Common myeloid progenitor, CD34-positive (primary cell): ENCODE measurements at places on chromosomes 1 and 21.

- DNase-seq = peak; percentile 92
Observed at GRCh38 chr1:158285756-158286241, 3.9 kb upstream of the CD1C start.

GRCh38 chr1:221276896-221277409 is 397.7 kb downstream of the HLX start:
- DNase-seq = no peak

- DNase-seq = no peak
Observed at GRCh38 chr1:224192082-224192788, 9.2 kb downstream of the DEGS1 start.

DNA sequence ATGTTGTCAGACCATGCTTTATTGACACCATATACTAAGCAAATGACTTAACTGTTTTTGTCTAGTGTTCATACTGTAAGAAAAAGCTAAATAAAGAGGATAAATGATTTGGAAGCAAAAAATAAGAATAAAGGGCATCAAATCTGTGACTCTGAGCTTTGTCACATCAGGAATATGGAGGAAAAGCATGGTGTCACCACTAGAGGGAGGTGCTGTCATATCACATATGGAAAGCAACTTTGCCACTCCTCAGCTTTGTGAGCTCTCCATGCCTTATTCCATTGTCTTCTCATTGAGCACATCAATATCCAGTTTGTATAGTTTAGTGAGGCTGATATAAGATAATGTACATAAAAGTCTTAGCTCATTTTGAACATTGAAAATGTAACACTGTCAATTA is 20.8 kb upstream of the GBP1 start:
- peak; percentile 50 for DNase-seq

DNA sequence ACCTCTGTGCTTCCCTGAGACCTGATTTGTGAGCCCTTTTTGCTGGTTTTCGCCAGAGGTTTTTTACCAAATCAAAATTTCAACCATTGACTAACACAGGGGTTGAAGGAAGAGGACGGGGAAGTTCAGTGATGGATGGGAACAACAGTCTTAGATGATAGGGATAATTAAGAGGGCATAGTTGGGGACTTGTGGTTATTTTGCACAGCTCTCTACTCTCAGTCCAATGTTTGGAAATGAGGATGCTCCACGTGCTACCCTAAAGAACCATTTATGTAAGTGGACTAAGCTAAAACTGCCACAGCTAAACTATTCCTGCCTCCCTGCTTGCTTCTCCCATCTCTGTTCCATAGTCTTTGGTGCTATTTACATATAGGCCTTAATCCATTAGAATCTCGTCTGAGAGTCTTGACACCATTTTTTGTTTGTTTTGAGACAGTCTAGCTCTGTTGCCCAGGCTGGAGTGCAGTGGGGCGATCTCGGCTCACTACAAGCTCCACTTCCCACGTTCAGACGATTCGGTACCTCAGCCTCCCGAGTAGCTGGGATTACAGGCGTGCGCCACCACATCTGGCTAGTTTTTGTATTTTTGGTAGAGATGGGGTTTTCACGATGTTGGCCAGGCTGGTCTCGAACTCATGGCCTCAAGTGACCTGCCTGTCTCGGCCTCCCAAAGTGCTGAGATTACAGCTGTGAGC is 684 bp upstream of the MCL1 start:
- no peak for DNase-seq

DNA sequence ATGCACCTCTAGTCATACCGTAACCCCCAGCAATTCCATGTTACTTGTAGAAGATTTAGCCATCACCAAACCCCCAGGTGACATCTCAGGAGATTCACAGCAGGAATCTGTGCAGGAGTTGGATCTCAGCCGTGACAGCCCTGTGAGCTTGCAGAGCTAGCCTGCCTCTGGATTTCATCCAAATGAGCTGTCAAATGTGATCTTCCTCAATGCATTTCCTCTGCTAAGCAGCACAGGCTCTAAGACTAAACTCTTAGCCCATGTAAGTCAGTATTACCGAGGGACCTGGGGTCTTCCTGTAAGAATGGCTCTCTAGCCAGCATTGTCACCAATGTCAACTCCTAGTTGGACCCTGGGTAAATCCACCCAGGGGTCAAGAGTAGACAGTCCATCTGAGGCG is 41.7 kb downstream of the UMODL1 start:
- DNase-seq = peak; percentile 76

GRCh38 chr1:226332947-226333346 is 24.0 kb upstream of the LIN9 start:
- peak; percentile 59 for DNase-seq

- DNase-seq = peak; percentile 62
Observed at GRCh38 chr1:228463559-228464455, 23.4 kb upstream of the RNF187 start.

DNA sequence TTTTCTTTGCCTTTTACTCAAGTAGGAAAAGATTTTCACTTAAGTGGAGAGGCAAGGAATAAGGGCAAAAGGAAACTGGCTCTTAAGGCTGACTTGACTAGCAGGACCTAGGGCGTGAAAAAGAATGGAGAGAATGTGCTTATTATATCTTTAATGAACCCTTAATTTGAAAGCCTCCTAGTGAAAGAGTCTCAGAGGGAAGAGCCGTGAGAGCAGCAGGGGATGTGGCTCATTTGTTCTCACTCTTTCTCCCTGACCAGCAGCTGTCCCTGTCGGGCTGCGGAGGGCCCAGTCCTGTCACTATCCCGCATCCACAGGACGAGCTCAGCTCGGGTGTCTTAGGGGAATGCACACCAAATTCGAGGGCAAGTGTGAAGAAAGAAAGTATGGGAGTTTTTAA is 180.1 kb downstream of the EDEM3 start:
- DNase-seq = no peak

DNA sequence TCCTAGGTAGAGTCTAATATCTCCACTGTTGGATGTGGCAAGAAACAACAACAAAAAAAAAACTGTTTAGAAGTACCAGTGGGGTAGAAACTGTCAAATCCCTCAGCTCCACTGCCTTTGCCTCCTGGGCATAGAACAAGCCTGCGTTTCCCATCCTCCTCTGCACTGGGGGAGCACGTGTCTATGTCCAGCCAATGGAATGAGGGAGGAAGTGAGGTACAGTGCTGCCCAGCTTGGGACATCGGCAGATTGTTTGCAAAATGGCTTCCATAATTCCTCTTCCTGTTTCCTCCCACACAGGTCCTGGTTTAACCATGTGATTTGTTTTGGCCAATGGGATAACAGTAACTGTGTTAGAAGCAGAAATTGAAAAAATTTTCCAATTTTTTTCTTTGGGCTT is 39.1 kb downstream of the PSMG1 start:
- DNase-seq = no peak

DNA sequence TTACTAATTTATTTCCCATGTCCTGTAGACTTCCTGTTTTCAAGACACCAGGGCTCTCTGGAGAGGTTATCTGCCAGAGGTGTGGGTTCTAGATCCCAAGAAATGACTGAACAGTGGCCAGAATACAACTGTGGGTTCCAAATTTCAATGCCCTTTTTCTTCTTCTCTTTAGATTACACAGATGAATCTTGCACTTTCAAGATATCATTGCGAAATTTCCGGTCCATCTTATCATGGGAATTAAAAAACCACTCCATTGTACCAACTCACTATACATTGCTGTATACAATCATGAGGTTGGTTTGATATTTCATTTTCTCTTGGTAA is 15.0 kb downstream of the IFNAR2 start:
- peak; percentile 48 for DNase-seq

DNA sequence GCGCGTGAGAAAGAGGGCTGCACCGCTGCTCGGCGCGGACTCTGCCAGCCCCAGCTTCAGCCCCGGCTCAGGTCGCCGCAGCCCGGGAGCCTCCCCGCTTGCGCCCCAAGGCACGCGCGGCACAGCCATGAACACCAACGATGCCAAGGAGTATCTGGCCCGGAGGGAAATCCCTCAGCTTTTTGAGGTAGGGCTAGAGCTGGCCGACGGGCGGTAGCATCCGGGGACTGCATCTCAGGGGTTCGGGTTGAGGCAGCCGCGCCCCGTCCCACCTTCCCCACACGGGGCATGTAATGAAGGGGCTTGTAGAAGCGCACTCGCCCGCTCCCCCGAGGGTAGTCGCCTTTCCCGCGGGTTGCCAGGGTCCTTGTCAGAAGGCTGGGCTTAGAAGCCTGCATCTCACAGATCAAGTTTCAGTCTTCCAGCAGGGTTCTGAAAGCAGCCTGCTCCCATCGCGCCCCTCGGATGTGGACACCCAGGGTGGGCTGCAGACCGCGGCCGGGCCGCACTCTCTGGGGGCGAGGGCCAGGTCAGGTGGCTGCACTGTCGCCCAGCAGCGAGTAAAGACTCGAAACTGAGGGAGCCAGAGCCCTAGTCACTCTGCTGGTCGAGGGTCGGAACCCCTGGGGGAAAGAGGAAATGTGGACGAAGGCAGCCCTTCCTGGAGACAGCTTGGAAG is 507 bp downstream of the AK5 start:
- DNase-seq = no peak

- no peak for DNase-seq
Observed at GRCh38 chr1:41762777-41763176, 155.9 kb downstream of the HIVEP3 start.

- no peak for DNase-seq
Observed at GRCh38 chr1:24119859-24120756, 8.2 kb upstream of the MYOM3 start.

DNA sequence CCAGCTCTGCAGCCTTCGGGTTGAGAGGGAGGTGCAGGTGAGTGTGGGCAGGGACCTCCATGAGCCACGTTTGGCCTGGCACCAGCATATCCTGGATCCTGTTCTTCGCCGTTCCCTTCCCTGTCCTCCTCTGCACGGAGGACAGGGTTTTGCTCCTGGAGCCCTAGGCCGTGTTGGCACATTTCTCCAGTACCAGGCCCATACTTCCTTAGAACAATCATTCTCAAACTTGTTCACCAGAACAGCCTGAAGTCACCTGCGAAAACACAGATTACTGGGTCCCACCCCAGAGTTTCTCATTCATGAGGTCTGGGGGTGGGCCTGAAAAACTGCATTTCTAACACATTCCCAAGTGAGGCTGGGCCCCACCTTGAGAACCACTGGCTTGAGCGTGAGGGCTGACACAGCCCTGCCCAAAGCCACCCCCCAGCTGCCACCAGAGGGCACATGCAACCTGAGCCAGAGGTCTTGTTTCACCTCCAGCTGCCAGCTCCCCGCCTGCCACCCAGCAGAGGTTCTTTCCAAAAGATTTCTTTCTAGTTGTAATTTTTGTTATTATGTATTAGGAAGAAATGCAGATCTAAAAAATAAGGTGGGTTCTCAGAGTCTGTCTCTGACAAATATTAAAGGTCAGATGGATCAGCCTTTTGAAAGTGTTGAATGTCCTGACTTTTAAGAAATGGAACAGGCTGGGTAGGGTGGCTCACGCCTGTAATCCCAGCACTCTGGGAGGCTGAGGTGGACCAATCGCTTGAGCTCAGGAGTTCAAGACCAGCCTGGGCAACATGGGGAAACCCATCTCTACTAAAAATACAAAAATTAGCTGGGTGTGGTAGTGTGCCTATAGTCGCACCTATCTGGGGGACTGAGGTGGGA is 39.6 kb upstream of the LDLRAP1 start:
- DNase-seq = peak; percentile 53

- no peak for DNase-seq
Observed at GRCh38 chr1:42748021-42748420, 8.0 kb upstream of the CLDN19 start.

DNA sequence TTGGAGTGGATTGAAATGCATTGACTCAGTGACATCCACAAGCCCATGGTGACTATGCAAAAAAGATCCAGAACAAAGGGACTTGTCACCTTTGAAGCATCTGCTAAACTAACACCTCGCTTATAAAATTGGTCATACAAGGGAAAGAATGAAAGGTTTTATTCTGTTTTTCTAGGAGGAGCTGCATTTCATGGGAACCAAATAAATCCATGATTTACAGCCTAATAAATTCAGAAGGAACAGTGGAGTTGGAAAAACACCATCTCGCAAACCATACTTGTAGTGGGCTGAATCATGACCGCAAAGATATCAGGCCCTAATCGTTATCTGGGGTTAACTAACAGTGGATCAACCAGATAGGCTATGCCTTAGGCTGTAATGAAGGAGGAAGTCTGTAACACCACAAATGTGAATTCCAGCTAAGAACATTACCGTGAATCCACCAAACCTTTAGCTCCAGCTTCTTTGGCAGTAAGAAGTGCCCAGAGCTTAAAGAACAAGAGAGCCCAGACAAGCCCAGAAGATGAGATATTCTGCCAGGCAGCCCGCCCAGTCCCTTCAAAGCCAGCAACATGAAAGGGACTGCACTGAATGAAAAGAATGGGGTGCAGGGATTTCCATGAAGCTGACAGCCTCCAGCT is 27.4 kb downstream of the RSPH1 start:
- peak; percentile 50 for DNase-seq

- DNase-seq = no peak
Observed at GRCh38 chr1:227255086-227255732, 63.1 kb downstream of the CDC42BPA start.

DNA sequence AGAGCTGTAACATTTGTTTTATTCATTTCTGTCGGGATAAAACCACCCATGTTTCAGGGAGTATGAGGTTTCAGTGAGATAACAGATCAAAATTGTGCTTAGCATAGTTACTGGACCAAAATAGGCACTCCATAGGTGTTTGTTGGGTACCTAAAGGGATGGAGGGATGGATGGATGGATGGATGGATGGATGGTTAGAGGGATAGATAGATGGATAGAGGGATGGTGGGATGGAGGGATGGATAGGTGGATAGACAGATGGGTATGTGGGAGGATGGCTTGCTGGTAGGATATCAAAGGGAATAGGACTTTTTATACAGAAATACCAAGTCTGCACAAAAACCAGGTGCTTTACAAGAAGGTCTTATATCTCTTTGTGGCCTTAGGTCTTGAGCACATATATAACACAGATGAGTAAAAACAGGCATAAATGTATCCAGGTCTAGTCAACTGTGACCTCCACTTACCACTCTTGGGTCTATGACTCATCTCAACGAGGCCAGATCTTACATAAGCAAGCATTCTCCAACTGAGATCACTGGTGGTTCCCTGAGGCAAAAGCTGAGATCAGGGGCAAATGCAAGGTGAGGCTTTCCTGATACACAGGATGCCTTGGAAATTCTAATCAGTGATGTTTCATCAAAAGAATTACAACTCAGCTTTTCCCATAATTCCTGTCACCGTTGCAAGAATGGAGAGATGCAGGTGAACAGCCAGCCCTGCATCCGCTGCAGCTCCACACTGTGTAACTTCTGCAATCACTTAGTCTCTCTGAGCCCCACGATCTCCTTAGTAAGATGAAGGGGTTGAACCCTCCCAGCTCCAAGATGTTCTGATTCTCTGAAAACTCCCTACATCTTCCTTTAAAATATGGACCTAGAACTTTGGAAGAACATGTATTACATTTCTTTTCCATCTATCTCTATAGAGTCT is 32.0 kb downstream of the PTAFR start:
- DNase-seq = no peak
